ENCODE measurements at places on chromosomes 1 and 21.

GRCh38 chr1:43270421-43271095 lies 775 bp downstream of the TMEM125 start:
- DNase-seq: no peak

GRCh38 chr1:33147997-33148314 lies 33.9 kb downstream of the TRIM62 start:
- no peak for DNase-seq

DNA sequence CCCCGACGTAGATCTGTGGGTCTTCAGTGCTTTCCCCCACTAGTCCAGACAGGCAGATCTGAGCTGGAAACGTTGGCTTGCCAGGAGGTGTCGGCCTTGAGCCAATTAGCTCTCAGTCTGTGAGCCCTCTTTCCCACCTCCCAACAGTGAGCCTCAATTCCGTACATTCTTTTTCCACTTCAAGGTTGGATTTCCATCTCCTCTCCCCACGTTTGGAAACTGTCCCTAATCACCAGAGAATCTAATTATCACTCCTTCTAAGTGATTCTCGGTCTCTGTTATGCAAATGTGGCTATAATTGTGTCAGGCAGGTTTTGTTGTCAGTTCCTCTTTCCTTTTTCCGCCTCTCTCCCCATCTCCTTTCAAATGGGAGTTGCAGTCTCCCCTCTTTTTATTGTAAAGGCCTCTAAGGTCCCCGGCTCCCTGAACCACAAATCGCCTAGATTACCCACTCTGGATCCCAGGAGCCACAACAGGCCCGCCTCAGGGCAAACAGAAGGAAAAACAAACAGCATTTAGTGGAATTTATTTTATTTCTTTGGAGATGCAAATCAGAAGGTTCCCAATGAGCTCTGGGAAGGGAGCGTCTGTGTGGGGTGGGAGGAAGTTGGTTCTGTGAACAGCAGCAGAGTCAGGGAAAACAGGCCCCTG lies 29.4 kb upstream of the LRRN2 start:
- no peak for DNase-seq

GRCh38 chr1:8134546-8135235 lies 108.6 kb upstream of the ERRFI1 start:
- no peak for DNase-seq

GRCh38 chr1:8118031-8118451 lies 91.9 kb upstream of the ERRFI1 start:
- no peak for DNase-seq

DNA sequence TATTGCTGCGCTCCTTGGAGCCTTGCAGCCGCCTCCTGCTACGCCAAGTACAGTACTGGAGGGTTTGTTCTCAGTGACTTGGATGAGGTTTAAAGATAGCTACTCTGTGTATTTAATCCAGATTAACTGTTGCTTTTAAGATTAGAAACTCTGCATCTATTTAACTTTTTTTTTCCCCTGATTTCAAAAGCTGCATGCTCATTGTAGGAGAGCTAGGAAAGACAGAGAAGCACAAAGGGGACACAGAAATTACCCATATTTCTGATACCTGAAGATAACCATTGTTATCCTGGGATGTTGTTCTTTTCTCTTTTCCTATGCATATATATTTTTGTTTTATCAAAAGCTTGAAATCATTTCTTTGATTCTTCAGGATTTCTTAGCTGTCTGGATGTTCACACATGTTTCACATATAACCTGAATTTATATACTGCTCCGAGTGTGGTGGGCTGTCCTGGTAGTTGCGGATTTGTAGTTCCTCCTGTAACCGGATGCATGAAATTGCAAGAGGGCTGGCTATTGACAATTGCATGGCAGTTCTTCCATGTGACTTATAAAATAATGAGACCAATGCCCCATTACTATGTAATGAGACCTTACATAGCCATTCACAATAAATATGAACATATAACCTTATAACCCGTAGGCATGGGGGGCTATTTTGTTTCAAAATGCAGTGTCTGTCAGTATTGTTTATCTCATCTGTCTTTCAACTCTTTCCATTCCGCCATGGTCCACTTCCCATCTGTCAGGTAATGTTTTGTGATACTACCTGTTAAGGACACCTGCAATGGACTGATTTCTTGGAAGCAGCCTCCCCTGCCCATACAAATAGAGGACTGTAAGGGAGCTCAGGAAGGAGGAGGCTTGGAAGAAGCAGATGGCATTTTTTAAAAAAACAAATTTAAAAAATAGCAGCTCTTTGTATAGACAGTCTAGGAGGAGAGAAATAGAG lies 1.4 kb downstream of the RAVER2 start:
- no peak for DNase-seq

DNA sequence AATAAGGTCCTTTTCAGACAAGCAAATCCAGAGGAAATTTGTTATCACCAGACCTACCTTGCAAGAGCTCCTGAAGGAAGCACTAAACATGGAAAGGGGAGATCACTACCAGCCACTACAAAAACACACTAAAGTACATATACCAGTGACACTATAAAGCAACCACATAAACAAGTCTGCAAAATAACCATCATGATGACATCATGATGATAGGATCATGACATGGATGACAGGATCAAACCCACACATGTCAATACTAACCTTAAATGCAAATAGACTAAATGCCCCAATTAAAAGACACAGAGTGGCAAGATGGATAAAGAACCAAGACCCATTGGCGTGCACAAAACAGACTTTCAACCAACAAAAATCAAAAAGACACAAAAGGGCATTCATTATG lies 688.8 kb upstream of the NR5A2 start:
- DNase-seq: no peak

- DNase-seq: no peak
Measured at GRCh38 chr1:80657044-80657643, 1143.6 kb upstream of the ADGRL2 start.

- no peak for DNase-seq
Measured at GRCh38 chr21:25934130-25934529, 199.4 kb downstream of the GABPA start.

DNA sequence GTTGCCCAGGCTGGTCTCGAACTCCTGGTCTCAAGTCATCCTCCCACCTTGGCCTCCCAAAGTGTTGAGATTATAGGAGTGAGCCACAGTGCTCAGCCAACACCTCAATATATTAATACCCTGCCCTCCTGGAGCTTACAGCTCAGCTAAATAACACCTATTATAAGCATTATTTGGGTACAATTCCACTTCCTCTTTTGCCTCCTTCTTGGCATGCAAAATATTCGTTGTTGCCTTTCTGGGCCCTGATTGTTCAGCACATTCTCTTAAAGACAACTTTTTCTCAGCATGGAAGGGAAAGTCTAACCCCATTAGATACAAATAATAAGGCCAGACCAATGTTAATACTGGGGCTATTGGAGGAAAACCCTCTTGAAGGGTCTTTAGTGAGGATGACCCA lies 2.8 kb downstream of the PAQR7 start:
- DNase-seq: no peak

- no peak for DNase-seq
Measured at GRCh38 chr1:87084244-87084836, 169.9 kb downstream of the HS2ST1 start.

DNA sequence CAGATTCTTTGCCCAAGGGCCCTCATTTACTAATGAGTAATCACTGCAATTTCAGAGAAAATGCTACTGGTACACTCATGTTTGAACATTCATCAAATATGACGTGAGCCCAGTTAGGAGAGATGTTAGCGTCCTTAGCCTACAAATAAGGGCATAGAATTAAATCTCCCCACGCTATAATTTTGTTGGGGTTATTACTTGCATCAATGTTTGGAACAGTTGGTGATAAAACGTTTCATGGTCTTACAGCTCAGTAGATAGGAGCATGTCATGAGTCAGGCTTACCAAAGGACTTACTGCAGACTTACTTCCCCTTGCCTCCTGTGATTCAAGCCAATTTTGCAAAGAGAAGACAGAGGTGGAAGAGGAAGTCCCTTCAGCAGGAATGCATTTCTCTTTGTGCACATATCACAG lies 304.0 kb downstream of the KIF26B start:
- no peak for DNase-seq

GRCh38 chr1:11725616-11726015 lies 10.3 kb upstream of the AGTRAP start:
- DNase-seq: no peak

DNA sequence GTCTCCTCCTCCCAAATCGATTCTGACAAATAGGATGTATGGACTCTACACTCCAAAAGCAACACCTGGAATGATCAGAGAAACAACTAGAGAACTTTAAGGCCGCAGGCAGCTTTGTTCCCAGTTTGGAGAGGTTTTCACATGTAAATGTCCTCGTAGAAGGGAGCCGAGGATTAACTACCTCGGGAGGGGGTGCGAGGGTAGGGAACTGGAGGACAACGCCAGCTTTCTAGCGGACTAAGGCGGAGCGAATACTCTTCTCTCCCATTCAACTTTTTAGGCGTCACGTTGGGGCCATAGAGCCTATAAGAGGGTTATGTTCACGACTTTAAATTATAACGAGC lies 1.2 kb downstream of the SCAF4 start:
- no peak for DNase-seq

DNA sequence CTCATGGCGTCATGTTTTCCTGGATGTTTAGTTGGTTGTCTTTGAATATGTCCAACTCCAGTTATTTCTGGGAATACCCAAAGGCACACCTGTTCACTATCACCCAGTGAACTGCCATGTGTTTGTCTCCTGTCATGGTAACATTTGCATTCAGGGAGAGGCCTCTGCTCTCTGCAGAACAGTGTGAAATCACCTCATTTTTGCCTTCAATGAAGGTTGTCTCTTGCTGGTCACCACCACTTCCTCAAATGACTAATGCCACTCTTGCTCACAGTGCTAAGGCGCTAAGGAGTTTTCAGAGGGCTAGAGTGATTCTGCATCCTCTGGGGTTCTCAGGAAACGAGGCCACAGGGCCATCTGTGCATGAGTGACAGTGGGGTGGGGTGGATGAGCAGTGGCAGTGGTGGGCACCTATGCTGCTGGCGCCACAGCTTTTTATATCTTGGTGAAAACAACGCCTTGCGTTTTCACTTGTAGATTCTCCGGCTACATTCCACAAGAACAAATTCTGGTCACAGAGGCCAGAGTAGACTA lies 60.0 kb upstream of the ATP5PO start:
- peak; percentile 39 for DNase-seq

DNA sequence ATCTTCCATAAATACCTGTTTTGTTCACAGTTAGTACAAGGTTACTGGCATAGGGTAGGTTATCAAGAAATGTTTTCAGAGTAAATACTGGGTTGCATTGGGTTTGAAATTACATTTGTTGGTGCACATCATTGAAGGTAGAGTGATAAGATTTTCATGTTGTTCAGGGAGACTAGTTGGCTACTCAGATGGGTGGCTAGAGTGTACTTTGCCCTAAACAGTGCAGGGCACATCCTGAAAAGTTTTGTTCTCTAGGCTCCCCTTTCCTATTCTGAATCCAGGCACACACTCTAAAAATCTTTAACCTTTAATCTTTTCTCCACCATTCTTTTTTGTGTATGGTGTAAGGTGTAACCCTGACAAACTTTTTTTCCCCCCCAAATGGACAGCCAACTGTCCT lies 18.0 kb downstream of the POU2F1 start:
- DNase-seq: no peak

DNA sequence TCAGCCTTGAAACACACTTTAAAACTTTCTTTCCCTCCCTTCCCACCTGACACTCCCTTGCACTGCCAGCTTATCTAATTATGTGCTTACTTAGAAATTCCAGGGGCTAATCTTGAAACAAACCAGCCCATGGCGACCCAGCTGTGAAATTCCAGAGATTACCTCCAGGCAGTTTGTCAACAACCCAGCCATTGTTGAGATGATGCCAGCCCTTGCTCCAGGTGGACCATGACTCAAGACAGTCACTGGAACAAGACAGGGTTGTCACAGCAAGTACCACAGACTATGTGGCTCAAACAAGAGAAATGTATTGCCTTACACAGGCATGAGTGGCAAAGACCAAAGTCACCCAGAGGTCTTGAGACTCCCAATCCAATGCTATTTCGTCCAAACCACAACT lies 7.9 kb downstream of the FYB2 start:
- no peak for DNase-seq

- no peak for DNase-seq
Measured at GRCh38 chr1:161196111-161196510, 2.7 kb downstream of the ADAMTS4 start.

DNA sequence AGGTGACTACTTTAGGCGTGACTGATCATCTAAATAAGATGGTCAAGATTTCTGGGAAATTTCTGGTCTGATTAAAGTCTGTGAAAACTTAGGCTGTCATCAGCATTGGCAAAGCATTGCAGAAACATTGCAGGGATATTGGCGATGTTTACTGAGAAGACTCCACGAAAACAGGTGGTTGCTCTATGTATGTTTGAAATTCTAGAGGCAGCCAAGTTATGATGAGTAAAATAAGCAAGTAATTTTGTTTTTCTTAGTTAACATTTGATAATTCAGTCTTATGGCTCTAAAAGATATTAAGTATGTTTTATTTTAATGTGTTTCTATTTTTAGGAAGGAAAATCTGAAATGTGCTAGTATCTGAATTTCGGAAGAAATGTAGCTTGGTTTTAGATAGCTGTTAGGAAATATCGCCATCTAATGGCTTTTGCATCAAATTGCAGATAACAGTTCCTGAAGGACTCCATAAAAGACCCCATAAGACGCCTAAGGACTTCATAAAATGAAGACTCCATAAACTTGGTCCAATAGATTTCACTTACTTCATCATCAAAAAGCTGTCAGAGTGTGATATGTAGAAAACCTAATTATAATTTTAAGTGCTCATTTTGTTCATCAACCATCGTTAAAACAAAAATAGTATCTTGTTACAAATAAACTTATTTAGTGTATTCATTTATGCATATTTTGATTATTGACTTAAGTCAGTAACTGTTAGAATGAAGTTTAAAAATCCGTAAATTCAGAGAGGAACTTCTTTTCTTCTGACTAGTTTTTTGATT lies 344.6 kb downstream of the RYR2 start:
- DNase-seq: no peak

DNA sequence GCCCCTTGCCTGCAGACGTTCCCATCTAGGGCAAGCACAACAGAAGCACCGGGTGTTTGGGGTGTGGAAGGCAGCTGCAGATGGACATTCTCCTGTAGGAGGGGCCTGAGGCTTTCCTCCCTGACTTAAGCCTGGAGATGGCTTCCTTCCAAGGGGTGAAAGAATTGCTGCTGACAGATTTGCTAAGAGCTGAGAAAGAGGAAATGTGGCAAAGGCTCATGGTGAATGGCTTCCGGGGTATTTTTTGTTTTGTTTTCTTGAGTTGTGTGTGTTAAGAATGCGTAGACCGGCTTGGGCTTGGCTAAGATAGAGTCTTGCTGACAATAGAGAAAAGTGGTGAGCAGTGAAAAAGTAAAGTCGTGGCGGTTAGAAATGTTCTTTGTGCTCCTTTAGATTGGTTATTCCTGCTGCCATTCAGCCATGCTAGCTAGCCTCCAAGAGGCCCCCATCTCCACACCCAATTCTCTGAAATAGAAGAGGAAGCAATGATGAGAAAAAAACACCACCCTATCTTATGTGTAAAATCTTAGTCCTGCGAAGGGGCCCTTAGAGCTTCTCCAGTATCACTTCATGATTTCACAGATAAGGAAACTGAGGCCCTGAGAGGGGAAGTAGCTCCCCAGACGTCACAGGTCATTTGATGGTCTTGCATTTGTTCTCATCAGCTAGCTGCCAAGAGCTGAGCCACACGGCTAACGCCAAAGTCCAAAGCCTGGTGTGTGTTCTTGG lies 36.9 kb downstream of the EIF2D start:
- no peak for DNase-seq

- DNase-seq: no peak
Measured at GRCh38 chr1:201149400-201149799, 4.9 kb downstream of the TMEM9 start.
